ENCODE measurements at places on chromosomes 16 and 17.

DNA sequence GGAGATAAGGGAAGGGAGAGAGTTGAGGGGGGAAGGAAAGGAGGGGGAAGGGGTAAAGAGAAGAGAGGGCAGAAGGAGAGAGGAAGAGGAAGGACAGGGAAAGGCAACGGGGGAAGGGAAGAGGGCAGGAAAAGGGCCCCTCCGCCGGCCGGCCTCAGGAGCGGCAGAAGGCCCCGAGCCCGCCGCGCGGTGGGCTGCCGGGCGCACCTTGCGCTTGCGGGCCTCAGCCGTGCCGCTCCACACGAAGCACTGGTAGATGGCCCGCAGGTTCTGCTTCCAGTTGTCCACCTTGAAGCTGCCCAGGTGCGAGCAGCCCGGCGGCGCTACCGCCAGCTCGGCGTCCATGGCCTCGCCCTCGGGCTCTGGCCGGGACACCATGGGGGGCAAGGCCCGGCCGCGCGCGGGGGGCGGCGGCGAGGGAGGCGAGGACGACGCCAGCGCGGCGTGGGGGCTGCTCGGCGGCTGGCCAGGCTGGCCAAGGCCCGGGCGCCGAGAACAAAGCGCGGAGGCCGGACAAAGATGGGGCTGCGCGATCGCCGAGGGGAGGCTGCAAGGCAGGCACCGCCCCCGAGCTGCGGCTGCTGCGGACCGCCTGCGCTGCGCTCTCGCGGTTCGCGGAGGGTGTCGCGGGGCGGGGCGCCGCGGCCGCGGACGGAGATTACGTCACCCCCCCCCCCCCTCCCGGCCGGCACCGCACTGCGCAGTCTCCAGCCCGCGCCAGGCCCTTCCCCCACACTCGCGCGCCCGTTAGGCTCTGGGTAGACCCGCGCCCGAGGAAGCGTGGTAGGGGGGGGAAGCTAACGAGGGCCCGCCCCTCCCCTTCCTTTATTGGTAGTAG is at the start of gene USP22:
USP22 (minus strand) TSS at position 554 of the 838 bp plus-strand sequence; CDS start at position 378, 176 bp downstream.
- no peak for DNase-seq
- H3K4me1 ChIP-seq, result peaks cover 39% of the 10 kb centered on the region
- peaks cover 10% of the 10 kb centered on the region for H3K36me3 ChIP-seq
- peak within 1 kb of the TSS; percentile 93 for H3K27ac ChIP-seq
- no peaks in the 10 kb centered on the region for H3K27me3 ChIP-seq

- DNase-seq, result no peak
- H3K4me1 ChIP-seq, result peaks cover 18% of the 10 kb centered on the region
- no peak overlapping the region for H3K27ac ChIP-seq
- peaks cover 59% of the 10 kb centered on the region for H3K36me3 ChIP-seq
Observed at GRCh38 chr16:70254965-70255286, 3.2 kb upstream of the EXOSC6 start.

DNA sequence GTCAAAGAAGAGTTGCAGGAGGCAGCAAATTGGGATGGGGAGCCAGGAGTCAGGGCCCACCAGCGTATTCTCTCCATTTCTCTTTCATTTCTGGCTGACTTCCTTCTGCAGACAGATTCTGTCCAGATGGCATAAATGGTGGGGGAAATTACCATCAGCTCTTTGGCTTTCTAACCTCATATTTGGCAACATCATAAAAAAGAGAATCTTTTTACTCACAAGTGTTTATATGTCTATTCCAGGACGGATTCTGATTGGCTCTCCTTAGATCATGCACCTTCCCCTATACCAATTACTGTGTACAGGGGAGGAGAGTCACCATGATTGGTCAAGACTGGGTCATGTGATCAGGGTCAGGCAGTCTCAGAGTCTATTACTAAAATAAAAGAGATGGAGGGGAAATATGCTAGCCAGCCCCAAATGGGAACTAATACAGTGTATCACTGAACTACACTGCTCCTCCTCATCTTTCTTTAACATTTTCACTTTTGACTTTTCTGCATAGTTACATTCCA is 537.1 kb upstream of the EEF2KMT start:
- H3K4me1 ChIP-seq, result no peaks in the 10 kb centered on the region
- H3K27ac ChIP-seq, result no peak overlapping the region
- no peak for DNase-seq
- no peaks in the 10 kb centered on the region for H3K36me3 ChIP-seq
- H3K27me3 ChIP-seq, result peaks cover 5% of the 10 kb centered on the region

GRCh38 chr16:52825892-52826291 is 226.8 kb downstream of the CHD9NB start:
- no peak overlapping the region for H3K4me3 ChIP-seq
- DNase-seq, result no peak
- H3K4me1 ChIP-seq, result no peaks in the 10 kb centered on the region
- no peaks in the 10 kb centered on the region for H3K36me3 ChIP-seq

DNA sequence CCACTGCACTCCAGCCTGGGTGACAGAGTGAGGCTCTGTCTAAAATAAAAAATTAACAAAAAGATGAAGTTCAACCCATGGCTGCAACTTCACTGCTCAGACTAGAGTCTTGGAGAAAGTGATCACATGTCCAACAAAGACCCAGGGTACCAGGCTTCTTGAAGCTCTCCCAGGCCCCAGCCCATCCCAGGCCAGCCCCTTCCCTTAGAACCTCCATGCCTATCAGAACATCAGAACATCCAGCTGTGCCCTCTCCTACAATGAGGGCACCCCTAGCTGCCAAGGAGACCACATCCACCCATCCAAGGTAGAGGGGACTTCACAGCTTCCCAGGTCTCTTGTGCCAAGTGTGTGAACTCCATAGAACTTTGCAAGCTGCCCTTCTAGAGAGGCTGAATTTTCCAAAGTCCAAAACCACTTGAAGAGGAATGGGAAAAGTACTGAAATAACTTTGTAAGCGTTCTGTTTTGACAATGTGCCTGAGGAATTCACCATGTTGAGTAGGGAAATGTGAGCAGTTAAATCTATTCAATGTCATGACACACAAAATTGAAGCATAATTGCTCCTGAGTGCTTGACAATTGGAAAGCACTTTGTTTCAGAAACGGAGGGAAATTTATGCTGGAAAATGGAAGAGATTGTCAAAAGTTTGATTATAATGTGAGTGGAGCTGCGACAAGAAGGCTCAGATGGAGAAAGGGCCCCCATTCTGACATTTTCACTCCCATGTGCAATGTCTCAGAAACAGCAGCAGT is 230.4 kb downstream of the ZNF423 start:
- no peaks in the 10 kb centered on the region for H3K36me3 ChIP-seq
- no peaks in the 10 kb centered on the region for H3K27me3 ChIP-seq
- no peak overlapping the region for H3K4me3 ChIP-seq
- no peak overlapping the region for H3K27ac ChIP-seq
- no peaks in the 10 kb centered on the region for H3K4me1 ChIP-seq
- DNase-seq, result no peak

- H3K27ac ChIP-seq, result no peak overlapping the region
- no peak for DNase-seq
- H3K27me3 ChIP-seq, result peaks cover 9% of the 10 kb centered on the region
Observed at GRCh38 chr17:49224997-49225337, 5.6 kb downstream of the PHOSPHO1 start.

- no peaks in the 10 kb centered on the region for H3K4me1 ChIP-seq
- DNase-seq, result no peak
- H3K36me3 ChIP-seq, result no peaks in the 10 kb centered on the region
- H3K27ac ChIP-seq, result no peak overlapping the region
- H3K4me3 ChIP-seq, result no peak overlapping the region
Observed at GRCh38 chr16:49964973-49965372, 60.1 kb upstream of the CNEP1R1 start.

GRCh38 chr16:19861811-19862327 is 22.8 kb downstream of the GPRC5B start:
- no peak overlapping the region for H3K27ac ChIP-seq
- H3K36me3 ChIP-seq, result no peaks in the 10 kb centered on the region
- no peak overlapping the region for H3K4me3 ChIP-seq
- no peak for DNase-seq
